NCI-H1092 treated with DMSO at 0.1 percent for 48 hours (cell line): ENCODE measurements at places on chromosomes 2 and 18.

- DNase-seq = no peak
Measured at GRCh38 chr2:209321581-209321980, 102.3 kb upstream of the MAP2 start.

- DNase-seq = no peak
Measured at GRCh38 chr2:168356477-168356835, 99.6 kb upstream of the CERS6 start.

DNA sequence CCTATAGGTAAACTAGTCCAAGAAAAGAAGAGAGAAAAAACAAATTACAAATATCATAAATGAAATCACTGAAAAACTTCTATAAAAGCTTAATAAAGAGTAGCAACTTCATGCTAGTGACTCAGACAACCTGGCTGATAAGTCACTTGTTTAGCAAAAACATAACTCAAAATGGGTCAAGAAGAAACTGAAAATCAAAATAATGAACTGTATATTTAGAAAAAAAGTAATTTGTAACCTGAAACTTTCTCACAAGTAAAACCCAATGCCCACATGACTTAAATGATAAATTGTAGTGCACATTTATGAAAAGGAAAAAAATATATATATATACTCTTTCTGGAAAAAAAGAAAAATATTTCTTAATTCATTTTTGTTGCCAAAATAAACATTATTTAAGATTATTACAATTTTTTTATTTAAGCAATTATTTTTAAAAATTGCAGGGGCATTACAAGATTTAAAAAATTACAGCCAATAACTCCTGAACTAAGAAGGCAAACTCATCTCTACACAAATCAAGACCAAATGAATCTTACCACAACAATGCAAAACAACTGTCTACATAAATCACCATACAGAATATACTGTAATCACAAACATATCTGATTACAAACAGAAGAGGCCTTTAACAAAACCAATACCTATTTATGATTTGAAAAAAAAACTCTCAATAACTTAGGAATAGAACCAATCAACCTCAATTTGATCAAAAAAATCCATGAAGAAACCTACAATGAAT, 406.3 kb downstream of the CDH7 start:
- DNase-seq = no peak

DNA sequence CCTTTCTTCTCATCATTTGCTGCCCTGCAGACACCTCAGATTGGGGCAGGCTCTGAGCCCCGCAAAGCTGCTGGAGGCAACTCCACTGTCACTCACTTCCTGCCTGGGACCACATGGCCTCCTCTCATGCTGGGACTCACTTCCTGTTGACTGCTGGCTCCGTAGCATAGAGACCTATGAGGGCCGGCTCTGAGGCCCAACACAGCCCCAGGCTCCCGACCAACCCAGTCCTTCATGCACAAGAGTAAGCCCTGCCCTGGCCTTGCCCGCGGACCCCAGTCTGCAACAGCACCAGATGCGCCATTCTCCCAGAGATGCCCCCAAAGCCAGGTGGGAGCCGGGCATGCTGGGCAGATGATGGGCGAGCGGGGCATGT, 55.7 kb downstream of the DNMT3A start:
- no peak for DNase-seq

DNA sequence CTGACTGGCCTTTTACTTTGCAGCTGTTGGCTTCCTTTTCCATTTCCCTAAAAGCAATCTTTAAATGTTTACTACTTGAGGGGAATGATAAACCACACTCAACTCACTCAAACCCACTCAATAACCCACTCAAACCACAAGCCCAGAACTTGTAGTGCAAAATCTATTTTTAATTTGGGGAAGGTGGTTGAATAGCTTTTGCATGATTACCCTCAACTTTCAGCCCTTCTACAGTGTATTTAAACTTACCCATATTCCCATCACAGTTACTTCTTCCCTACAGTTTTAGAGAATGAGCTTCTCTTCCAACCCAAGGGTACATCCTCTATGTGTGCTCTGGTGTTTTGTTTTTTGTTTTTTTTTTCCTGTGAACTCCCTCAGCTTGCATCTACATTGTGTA, 636.1 kb downstream of the TDRD15 start:
- no peak for DNase-seq

DNA sequence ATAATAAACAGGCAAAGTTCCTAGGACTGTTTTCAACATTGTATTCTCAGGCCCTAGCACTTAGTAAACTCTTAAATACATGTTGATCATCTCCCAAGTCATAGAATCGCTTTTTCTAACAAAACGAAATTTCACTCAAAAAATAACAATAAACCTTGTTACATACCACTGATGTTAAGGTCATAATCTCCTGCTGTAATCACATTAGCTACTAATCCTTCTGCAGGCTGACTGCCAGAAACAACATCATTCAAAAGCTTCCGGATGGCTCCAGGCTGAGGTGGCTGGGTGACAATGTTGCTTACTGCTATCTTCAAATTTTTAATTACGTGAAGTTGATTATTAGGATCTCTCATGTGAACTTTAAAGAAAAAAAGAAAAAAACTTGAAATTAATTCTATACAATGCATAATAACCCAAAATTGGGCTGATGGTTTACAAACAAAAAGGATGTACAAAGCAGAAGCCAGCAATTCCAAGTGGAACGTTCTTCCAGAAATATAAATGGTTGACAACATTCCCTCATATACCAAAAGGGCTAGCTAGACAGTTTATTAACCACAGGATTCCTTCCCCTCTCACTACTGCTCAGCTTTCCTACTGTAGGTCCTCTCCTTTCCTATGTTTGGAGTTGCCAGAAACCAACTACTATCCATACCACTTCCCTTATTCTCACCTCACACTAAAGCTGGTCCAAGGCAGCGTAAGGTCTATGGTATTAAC, 11.6 kb downstream of the TRAPPC8 start:
- DNase-seq = no peak

GRCh38 chr2:37653093-37653492, 18.3 kb downstream of the CDC42EP3 start:
- DNase-seq = no peak

GRCh38 chr2:231781798-231782726, 980 bp upstream of the PDE6D start:
- no peak for DNase-seq
